ENCODE measurements at places on chromosomes 2 and 18.

DNA sequence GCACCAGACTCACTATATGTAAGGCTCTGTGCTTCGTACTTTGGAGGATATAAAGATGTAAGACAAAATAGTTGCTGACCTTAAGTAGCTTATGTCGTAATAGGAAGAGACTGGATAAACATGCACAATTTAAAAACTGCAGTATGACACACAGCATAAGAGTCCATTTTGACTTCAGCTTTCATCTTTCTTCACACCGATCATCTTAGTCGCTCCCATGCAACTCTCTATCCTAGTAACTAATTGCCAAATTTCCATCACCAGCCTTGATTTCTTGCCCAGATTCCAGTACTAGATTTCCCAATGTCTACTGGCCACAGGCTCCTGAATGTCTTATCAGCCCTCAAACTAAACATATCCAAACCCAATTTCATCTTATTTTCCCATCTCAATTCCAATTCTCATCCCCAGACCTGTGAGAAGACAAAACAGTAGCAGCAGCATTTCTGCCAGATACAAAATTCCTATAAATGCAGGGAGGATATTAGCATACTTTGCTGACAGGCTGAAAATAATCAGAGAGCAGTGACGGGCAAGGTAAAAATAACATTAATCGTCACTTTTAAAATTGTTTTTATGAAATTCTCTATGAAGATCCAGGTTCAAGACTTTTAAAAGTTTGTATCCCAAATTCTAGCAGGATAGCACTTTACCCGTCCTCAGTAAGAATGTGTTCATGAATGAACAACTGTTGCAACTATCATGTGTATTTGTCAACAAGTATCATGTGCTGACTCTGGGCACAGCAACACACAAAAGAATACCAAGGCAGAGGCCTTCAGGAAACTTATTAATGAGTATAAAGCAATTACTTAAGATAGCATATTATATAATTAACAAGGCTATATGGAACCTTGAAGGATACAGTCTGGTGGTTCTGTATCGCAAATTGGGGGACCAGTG is 42.2 kb downstream of the KIDINS220 start:
- no peak for DNase-seq

GRCh38 chr2:68992933-68993332 is 18.5 kb downstream of the GKN1 start:
- DNase-seq: no peak

- DNase-seq: no peak
Measured at GRCh38 chr18:11064106-11064505, 85.3 kb downstream of the PIEZO2 start.

DNA sequence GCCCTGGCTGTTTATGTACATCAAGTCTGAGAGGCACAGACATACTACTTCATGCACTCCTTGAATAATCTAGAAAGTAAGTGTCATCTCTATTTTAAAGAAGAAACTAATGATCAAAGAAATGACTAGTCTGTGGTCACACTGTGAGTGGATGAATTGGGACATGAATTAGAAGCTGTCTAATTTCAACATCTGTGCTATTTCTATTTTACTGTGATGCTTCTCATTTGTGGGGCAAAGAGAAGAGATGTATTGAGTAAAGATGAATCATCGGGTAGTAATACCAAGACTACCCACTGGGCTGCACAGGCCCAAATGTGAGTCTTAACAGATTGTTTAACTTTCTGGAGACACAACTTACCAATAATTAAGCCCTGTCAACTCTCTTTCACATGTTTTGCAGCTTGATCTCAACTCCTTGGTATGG is 42.4 kb upstream of the MTIF2 start:
- no peak for DNase-seq

- DNase-seq: no peak
Measured at GRCh38 chr18:3175195-3175758, 44.5 kb downstream of the MYOM1 start.

DNA sequence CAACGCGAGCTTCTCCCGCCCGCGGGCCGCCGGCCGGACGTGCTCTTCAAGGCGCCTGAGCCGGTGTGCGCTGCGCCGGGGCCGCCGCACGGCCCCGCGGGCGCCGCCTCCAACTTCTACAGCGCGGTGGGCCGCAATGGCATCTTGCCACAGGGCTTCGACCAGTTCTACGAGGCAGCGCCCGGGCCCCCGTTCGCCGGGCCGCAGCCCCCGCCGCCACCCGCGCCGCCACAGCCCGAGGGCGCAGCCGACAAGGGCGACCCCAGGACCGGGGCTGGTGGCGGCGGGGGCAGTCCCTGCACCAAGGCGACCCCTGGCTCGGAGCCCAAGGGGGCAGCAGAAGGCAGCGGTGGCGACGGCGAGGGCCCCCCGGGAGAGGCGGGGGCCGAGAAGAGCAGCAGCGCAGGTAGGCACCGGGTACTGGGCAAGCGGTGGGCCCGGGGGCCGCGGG is 676 bp downstream of the HOXD11 start:
- no peak for DNase-seq

DNA sequence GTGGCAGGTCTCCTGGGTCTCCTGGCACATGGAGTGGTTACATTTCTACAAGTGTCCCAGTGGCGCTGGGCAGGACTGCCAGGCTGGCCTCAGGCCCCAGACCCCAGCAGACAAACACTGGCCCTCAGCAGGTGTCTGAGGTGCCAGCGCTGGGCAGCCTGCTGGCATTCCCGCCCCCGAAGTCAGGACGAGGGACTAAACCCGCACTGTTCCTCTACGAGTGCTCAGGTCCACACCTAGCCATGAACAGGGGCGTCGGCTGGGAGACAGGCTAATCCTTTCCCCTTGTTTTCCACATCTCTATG is 12.8 kb downstream of the SNED1 start:
- no peak for DNase-seq

- no peak for DNase-seq
Measured at GRCh38 chr2:84388921-84389490, 70.1 kb downstream of the SUCLG1 start.

GRCh38 chr2:26537826-26538475 is 60.0 kb upstream of the OTOF start:
- DNase-seq: no peak

DNA sequence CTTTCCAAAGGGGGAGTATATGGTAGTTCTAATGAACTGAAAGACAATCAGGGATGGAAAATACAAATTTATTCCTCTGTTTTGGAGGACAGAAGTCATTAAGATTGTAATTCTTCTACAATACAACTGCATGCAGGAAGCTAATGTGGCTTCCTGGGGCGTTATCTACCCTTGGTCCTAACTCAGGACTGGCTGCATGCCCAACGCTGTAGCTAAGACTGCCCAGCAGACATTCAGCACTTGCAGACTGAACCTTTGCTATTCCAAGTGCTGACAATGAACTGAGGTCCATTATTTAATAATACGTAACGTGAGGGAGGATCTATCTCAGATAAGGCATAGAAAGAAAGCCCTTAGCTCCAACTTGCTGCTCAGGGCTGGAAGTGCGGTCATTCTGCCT is 53.2 kb downstream of the ZAP70 start:
- DNase-seq: no peak

GRCh38 chr2:149420053-149420963 is 89.9 kb downstream of the LYPD6 start:
- no peak for DNase-seq

DNA sequence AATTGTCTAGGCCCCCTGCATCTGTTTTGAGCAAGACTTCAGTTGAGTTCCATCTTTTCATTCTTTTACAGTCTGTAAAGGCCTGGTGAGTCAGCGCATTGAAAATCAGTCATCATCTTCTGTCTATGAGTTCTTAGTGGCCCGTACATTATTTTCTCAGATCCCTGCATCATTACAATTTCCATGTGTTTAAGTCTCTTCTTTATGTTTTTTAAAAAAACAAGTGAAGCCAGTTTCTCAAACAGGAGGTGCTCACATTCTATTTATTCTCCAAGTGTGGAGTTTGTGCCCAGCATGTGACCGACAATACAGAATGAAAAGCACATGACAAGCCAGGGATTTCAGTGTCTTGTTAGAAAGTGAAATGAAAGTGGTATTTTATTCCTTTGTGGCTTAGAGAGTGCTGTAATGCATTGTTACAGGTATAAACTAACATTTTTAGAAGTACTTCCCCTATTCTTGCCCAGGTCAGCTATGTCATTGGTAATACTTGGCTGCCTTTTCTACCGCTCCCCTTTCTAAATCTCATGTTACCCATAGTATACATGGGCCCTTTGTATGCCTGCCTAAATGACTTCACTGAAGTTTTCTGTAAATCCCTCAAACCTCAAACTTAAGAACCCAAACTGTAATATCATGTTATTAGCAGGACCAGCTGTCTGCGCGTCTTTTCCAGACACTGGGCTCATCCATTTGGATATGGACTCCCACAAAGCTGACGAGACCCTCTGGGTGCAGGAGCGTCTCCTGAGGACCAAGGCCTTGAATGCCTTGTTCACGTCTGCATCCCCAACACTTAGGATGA is 67.6 kb downstream of the FEZ2 start:
- no peak for DNase-seq

- no peak for DNase-seq
Measured at GRCh38 chr2:241386519-241386918, 30.4 kb downstream of the FARP2 start.

DNA sequence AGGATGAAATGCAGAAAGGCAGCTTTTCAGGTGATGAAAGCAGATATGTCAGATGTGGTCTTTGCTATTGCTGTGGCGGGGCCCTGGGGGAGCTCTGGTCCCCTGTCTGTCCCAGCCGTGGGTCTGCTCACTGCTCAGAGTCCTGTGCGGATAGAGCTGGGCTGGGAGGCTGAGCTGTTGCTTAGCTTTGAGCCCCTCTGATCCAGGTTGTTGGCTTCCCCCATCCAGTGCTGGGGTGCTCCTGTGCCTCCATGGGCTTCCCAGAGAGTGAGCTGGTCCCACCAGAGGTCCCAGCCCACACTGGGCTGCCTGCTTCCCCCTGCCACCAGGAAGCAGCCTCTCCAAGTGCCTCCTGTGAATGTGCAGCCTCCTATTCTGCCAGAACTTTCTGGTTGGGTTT is 55.4 kb downstream of the SH3RF3 start:
- no peak for DNase-seq

- no peak for DNase-seq
Measured at GRCh38 chr2:74883011-74883410, 49.1 kb downstream of the HK2 start.

GRCh38 chr2:100766806-100767205 is 53.1 kb upstream of the NPAS2 start:
- no peak for DNase-seq

All from NCI-H1436 treated with DMSO at 0.1 percent for 48 hours (cell line).